ENCODE measurements at places on chromosomes 13 and 19. TPM values are rescaled to one million over a fixed set of nuclear protein-coding genes. Genes with fewer than 3 reads are reported as not detected.
A peak's percentile ranks its signal among the peaks of the same experiment; 100 is the strongest.

ERICH6B gene
- 1.7 TPM for polyA plus RNA-seq

DNA sequence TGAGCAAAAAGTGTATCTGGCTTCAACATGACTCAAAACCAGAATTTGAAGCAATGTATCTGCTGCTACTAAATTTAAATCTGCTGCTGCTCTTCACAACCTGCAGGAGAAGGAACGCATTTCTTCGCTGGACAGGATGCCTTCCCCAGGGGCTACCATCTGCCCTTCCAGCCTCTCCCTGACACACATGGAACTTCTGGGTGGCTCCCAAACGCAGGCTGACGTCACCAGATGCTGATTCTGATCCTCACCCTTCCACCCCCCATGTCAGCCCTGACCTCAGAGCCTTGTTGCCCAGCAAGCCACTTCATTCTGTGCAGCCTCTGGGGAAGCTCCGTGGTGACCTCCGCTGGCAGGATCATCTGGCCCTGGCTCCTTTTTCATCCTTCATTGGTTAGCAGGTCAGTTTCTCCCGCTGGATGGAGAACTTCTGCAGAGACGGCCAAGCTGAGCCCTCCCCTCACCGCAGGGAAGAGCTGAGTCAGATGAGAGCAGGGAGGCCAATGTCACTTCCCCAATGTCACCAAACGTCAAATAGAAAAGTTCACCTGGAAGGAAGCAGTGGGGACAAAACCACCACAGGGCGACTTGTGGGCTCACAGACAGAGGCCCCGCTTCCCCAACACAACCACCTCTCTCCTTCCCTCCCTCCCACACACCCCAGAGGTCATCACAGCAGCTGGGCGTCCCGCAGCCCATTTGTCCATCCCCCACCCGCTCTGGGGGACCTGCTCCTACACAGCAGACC, 14.0 kb upstream of the RAB20 start:
- no peak for DNase-seq

ZNF730 gene
- 7.1 TPM for polyA plus RNA-seq

- DNase-seq, result no peak
Measured at GRCh38 chr13:25886438-25887214, 165.2 kb downstream of the SHISA2 start.

DNA sequence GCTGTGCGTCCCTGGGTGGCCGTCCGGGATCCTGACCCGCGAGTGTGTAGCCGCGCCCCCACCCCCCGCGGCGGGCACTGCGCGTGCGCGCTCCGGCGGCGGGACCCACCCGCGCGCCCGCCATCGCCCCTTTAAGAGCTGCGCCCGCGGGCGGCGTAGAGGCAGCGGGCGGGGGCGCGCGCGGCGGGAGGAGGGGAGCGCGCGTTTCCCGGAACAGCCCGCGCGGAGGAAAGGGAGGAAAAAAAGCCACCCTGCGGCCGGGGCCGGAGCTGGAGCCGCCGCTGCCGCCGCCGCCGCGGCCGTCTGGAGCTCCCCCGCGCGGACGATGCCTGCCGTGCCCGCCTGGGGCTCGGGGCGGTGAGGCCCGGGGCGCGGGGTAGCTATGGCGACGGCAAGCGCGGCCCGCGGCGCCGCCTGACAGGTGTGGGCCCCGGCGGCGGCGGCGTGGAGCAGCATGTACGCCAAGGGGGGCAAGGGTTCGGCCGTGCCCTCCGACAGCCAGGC, at the start of gene SSBP4:
TSS of gene SSBP4 (plus strand) at position 204 of the 504 bp plus-strand sequence. CDS start at position 455, 251 bp downstream.
- DNase-seq, result no peak

DNA sequence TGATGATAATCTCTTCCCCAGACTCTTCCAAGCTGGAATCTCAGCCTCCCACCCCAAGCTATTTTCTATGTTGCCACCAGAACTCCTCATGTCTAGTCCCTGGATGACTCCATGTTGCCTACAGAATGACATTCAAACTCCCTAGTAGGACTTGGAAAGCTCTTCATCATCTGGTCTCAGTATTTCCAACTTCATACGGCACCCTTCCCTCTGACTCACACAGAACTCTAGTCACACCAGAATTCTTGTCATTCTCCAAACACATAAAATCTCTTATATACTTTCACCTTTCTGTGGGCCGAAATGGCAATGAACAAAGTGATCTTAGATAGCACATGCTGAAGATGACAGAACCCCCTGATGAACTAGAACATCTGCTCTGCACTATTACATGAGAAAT, 86.2 kb downstream of the CAB39L start:
- no peak for DNase-seq

DNA sequence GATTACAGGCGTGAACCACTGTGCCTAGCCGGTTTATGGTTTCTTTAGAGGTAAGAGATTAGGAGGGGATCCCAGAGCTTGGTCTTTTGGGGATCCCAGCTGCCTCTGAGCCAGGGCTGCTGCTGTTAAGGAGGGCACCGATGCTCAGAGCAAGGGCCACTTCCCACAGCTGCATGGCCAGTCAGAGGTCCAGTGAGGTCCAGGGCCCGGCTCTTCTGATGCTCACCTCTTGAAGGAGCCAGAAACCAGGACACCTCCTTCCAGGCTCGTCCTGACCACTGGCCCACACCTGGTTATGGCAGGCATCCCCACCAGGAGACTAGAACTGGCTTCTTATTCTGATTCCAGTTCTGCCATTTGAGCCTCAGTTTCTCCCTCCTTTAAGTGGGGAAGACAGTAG, 149.0 kb downstream of the TEX29 start:
- DNase-seq, result no peak

GRCh38 chr13:77904031-77904430, 14.6 kb downstream of the EDNRB start:
- no peak for DNase-seq

GRCh38 chr13:49569993-49570689, 15.2 kb downstream of the RCBTB1 start:
- DNase-seq, result no peak

DNA sequence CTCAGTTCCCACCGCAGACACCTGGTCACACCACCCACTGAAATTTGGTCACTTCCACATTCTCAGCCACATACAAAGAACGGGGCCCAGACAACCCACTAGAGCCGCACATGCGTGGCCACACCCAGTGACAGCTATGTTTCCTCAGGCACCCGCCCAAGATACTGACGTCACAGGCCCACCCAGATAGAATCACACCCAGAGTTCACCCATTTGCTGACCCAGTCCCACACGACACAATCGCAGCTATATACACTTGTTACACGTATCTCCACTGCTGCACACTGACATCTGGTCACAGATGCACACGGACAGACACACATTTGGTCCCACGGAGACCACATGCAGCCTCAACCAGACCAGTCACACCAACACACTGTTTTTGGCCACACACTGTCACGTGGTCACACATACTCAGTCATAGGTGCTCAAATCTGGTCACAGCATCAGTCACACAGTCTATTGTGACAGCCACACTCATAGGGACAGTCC, 2.9 kb downstream of the NUMBL start:
- no peak for DNase-seq

DNA sequence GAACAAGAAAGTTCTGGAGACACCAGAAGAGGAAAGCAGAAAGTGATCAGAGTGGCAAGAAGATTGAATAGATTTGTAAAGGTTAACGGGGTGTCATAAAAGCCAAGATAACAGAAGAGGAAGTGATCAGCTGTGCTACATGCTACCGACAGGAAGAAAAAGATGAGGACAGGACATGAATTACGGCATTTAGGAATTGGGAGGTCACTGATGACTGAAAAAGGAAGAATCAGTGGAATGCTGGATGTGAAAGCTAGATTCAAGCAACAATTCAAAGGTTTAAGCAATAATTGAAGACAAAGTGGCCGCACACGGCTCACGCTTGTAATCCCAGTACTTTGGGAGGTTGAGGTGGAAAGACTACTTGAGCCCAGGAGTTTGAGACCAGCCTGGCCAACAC, 15.1 kb downstream of the ZNF160 start:
- no peak for DNase-seq

ZNF682 gene
- 14.9 TPM for polyA plus RNA-seq

DNA sequence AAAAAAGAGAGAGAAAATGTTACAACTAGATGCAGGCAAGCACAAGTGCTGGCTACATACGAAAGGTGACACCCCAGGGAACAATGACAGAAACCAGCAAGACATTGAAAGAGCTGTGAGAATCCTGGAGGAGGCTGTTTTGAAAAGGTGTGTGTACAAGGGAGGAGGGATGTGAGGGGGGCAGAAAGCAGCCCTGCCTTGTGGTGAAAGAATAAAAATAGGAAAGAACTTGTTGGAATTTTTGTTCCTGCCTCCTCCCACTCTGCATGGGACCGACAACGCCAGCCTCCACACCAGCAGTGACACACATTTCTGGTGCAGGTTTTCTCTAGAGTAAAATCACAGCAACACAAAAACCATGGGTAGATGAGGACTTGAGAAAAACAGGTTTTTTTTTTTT, 1258.6 kb downstream of the PCDH9 start:
- no peak for DNase-seq

DNA sequence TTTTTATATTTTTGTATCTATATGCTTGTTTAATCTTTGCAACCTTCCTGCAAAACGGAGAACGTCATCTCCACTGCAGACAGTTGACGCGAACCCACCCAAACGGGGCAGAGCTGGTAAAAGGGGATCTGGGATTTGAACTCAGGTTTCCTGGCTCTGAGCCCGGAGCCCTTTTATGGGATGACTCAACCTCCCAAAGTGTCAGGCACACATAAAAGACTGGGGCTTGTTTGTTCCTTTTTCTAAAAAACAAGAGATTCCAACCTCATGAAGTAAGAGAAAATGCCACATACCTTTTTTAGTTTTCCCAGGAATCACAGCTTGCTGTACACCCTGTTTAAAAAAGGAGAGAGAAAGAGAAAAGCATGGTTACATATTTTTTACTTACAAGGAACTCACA, 78.9 kb downstream of the GADD45B start:
- DNase-seq, result no peak

- no peak for DNase-seq
Measured at GRCh38 chr19:33374236-33374714, 766 bp downstream of the CEBPG start.

- DNase-seq, result no peak
Measured at GRCh38 chr19:2517881-2518601, 42.1 kb downstream of the GADD45B start.

GRCh38 chr19:18853755-18854427, 22.1 kb downstream of the UPF1 start:
- DNase-seq, result no peak

DNA sequence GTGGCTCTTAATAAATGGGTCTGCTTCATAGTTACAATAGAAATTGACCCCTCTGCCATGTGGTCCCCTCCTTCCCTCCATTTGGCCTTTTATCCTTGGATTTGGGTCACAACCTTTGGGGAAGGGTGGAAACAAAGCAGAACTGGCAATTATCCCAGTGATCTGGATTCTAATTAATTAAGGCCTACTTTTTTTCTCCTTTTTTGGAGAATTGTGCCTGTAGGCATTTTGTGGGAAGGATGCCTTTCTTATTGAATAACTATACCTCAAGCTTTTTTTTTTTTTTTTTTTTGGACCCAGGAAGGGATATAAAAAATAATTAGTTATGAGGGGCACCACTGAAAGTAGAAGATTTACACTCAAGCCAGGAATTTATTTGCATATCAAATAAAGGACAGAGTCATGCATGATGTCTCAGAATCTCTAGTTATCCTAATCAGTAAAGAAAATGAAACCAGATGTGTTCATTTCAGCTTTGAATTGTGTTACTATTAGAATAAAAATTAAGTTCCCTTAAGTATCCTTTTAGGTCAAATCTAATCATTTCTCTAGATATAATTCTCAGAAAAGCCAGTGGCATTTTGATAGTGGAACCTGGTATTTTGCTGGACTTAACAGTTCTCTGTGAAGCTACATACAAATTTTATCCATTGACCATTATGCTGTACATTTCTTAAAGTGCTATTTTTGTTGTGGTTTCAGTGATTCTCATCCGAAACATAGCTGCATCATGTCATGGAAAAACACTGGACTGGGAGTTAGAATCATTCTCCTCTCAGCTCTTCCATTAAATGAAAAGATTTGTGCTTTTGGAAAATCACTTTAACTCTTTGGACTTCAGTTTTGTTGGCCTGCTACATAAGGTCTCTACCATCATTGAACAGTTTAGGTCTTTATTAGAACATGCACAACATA, 129.3 kb downstream of the KCNRG start:
- DNase-seq, result no peak

DNA sequence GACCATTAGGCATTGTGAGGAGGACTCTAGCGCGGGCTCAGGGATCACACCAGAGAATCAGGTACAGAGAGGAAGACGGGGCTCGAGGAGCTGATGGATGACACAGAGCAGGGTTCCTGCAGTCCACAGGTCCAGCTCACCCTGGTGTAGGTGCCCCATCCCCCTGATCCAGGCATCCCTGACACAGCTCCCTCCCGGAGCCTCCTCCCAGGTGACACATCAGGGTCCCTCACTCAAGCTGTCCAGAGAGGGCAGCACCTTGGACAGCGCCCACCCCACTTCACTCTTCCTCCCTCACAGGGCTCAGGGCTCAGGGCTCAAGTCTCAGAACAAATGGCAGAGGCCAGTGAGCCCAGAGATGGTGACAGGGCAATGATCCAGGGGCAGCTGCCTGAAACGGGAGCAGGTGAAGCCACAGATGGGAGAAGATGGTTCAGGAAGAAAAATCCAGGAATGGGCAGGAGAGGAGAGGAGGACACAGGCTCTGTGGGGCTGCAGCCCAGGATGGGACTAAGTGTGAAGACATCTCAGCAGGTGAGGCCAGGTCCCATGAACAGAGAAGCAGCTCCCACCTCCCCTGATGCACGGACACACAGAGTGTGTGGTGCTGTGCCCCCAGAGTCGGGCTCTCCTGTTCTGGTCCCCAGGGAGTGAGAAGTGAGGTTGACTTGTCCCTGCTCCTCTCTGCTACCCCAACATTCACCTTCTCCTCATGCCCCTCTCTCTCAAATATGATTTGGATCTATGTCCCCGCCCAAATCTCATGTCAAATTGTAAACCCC, 2.8 kb upstream of the CEACAM5 start:
- peak; percentile 12 for DNase-seq

GRCh38 chr13:83295686-83296085, 586.6 kb downstream of the SLITRK1 start:
- no peak for DNase-seq

GRCh38 chr13:41554626-41555386, 97.5 kb downstream of the RGCC start:
- DNase-seq, result no peak

- DNase-seq, result no peak
Measured at GRCh38 chr19:1133471-1133929, 29.7 kb downstream of the GPX4 start.

ZNF850 gene
- 2.7 TPM for polyA plus RNA-seq

DNA sequence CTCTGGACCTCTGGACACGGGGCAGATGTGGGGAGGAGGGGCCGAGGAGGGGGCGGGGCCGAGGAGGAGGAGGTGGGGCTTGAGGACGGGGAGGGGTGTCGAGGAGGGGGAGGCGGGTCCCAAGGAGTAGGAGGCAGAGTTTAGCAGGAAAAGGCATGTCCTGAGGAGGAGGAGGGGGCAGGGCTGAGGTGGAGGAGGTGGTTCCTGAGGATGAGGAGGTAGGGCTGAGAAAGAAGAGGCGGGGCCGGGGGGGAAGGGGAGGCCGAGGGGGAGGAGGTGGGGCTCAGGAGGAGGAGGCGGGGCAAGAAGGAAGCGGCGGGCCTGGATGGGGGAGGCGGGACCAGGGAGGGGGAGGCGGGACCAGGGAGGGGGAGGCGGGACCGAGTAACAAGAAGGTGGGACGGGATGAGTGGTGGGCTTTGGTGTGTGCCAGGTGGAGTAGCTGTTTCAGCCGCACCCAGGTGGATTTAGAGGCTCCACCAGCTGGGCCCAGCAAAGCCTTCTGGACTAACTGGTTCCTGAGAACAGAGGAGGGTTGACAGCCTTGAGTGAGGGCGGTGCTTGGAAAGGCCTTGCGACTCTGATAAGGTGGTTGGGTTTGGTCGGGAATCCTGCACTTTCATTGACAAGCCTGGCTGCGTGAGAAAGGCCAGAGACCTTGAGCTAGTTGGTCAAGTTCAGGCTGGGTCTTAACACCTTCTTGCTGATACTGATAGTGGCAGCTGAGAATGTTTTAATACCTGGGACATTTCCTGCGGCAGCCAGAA, 7.7 kb downstream of the TECR start:
- no peak for DNase-seq
